ENCODE measurements at places on chromosomes 11 and 22.

GRCh38 chr11:65388731-65389130 lies 2.3 kb downstream of the FRMD8 start:
- no peak for DNase-seq

DNA sequence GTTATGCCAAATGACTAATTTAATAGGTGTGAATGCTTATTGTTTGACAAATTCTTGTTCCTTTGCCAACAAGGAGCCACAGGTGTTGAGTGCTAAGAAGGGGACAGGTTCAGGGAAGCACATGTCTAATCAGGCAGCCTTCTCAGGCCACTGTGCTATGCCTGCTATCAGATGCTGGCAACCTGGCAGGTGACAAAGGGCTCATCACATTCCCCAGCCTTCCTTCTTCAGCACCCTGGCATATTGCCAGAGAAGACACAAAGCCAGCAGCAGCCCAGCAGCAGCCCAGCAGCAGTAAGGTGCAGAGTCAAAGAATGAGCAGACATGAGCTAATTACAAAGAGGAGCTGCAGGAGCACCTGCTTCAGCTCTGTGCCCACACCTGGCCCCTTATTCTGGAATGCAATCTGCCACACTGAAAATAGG lies 68.2 kb downstream of the GUCY1A2 start:
- DNase-seq = no peak

DNA sequence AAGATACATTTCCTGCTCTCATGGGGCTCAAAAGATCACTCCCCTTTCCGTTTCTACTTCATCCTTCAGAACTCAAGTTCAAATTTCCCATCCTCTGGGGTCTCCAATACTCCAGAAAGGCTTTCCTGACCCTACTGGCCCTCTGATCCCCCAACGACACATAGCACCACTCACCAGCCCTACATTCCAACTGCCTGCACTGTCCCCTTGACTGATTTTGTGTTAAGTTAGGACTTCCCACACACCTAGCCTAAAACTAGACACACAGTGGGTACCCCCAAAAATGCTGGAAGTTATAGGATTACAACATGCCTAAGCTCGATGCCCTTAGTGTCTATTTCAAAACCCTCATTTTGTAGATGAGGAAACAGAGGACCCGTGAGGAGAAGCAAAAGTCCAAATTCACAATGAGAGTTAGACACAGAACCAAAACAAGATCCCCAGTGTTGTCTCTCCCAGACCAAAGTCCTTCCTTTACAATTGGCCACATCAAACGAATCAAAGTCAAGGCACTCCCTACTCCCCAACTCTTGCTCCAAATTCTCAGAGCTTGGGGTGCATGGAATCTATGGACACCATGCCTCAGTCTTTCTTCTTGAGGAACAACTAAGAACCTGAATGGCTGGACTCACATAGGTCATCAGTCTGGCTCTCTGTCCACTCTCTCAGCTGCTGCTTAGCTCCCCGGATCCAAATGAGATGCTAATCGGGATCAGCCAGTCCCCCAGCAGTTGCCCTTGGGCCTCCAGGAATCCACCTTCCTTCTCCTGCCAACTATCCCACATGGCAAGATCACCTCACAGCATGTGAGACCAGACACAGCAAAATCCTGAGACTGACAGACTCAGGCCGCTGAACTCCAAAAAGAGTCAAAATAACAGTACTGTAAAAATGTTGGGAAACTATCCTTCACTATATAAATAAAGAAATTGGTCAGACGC lies 1.7 kb downstream of the CLPB start:
- no peak for DNase-seq

GRCh38 chr11:61974766-61975631 lies 7.6 kb upstream of the FTH1 start:
- no peak for DNase-seq

DNA sequence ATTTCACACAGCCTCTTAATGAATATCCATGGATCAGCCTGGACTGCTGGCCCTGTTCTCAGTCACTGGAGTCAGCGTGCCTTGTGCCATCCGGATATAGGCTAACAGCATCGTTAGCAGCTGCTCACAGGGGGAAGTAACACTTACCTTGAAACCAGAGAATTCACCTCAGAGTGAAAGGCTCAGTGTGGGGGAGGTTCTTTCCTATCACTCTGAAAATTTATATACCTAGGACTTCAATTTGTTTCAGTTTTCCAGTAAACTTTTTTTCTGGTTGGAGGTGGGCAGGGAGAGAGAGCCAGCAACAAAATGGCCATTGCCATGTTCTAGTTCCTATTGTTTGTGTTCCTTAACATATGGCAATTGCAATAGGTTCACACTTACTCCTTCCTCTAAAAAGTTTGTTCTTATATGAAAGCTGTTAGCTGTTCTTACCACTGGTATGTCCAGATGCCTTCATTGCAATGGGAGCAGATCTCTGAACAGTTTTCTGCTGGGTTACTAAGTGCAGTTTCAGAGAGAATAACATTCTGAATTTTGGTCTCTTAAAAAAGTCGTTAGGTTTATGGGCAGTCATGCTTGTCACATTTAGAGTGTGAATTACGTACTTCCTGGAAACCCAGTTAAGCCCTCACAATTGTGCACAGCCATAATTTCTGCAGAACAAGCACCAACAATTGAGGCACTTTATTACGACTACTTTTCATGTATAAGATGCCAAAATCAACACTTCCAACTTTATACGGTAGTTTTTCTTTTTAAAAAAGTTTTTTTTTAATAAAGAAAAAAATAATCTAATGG lies 247.6 kb downstream of the CADM1 start:
- no peak for DNase-seq

DNA sequence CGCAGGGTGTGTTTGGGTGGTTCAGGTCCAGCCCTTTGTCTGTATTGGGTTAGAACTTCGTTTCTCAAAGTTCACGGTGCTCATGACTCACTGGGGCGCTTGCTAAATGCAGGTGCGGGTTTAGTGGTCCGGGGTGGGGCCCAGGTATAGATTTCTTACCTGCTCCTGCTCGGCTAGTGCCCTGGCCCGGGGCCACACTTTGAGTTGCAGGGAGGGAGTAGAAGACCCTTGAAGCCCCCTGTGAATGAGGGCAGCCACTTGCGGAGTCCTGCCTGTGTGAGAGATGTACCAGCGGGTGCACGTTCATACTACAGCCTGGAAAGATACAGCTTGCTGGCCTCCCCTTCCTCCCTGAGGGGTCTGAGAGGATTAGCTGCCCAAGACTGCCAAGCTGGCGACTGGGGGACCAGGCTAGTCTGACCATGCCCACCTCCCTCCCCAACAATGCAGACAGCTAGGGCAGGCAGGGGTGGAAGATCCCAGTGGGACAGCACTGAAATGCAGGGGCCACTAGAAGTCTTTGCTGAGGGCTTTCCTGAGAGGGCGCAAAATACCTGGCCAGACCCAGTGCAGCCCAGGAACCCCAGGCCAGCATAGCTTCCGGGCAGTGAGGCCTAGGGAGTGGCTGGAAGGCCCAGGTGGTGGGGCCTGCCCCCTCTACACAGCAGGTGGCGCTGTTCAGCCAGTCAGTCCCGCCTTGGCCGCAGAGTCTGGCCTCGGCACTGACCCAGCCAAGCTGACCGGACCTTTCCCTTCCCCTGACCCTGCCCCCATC lies 5.1 kb upstream of the MYRF start:
- peak; percentile 68 for DNase-seq

GRCh38 chr11:59284773-59285129 lies 72.0 kb upstream of the MPEG1 start:
- DNase-seq = no peak

All from stimulated activated naive CD8-positive, alpha-beta T cell treated with anti-CD3 and anti-CD28 coated beads, Interleukin-15, Interleukin-2, amounts not matched to agents 100 U/mL and 50 U/mL, for 24 hours (primary cell).